ENCODE measurements at places on chromosomes 3 and 15.

DNA sequence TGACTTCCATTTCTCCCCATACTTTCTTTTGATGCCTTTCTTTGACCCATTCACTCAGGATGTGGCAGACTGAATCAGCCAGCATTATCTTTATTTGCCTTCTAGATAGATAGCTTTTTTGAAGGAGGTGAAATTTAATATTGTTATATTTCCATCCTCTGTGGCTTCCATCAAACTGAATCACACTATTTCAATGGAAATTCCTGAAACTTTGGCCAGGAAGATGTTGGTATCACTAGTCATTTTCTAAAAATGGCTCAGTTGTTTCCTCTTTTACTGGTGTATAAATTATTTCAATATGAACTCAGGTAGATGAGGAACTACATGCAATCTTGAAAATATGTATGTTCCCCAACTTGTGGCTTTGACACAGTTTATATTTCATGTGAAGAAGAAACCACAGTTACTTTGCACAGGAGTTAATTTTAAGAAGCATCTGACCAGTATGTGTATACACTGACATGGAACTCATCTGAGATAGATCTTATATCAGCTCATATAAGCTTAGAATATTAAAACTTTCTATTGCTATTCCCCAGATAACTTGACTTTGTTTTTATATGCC lies 248.3 kb downstream of the CGGBP1 start:
- no peak for DNase-seq

GRCh38 chr15:99492275-99492674 lies 73.5 kb upstream of the MEF2A start:
- no peak for DNase-seq

- DNase-seq: no peak
These were observed 44.0 kb upstream of the HERC1 start for GRCh38 chr15:63877713-63878271.

- DNase-seq: no peak
These were observed 29.9 kb upstream of the SFMBT1 start for GRCh38 chr3:53075743-53076140.

DNA sequence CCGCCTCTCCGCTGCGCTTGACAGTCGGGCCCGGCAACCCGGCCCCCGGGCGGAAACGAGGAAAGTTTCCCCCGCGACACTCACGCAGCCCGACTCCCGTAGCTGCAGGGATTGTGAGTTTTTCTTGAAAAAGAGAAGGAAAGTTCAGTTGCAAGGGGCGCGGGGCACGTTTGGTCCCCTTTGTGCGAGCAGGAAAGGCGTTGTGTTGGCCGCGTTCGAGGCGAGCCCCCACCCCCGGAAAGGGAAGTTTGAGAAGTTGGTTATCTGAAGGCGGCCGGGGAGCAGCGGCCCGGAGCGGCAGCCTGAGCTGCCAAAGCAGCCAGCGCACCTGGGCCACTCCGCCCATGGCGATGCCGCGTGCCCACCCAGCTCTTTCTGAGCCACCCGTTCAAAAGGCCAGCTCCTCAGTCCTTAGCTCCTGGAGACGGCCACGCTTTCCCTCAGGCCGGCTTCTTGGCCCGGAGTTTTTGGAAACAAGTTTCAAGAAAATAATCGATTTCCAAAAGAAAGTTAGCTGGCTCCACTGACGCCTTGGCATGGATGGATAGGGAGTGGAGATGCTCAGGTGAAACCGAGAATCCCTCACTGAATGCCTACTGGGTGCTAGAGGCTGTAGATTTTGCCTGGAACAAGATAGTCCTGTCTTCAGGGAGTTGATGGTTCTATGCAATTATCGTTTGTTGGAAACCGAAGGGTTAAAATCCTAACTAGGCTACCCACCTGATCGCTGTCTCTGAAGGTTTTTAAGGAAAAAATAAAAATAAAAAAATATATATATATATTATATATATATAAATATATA lies 832 bp downstream of the TGFBR2 start:
- DNase-seq: peak; percentile 69

DNA sequence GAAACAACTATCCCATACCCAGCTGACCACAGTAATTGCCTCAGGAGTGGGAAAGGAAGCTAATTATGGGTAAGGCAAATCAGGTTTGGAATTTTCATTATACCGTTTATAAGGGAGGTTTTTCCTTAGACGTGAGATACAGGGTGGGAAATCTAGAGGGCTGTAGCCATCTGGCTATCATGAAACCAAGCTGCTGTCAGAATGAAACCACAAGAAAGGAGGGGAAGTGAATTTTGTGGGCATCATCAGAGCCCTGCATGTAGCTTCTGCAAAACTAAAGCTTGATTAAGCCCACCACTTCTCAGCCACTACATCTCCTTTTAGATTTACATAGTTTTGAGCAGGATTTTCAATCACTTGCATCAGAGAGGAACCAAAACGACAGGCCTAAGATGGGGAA lies 893.5 kb downstream of the TUSC7 start:
- DNase-seq: no peak

- no peak for DNase-seq
These were observed 33.4 kb downstream of the CCDC33 start for GRCh38 chr15:74269362-74270035.

- no peak for DNase-seq
These were observed 18.9 kb downstream of the ILDR1 start for GRCh38 chr3:122003112-122003511.

DNA sequence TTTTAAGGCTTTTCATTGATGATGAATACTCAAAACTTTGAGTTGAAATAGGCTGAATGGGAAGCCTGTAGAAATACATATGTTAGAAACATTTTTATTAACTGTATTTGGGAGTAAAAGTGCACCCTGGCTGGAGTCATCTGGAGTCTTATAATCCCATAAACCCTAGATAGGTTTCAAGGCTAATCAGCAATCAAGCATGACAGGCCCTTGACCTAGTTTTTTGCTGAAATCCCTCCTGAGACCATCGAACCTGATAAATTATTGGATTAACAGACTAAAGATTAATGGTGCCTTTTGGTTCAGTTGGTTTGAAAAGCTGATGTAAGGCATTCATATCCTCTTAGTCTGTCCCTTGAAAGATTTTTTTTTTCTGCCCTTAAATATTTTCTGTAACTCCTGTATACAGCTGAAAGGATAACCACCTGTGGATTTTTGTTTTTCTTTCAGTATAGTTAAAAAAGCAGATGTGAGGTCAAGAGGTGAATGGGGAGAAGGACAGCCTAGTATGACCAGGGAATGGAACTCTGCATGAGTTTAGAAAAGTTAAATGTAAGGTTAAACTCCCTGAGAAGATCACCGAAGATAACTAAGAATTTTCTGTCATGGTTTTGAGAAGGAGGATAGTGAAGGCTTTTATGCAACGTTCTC lies 69.4 kb upstream of the STXBP5L start:
- DNase-seq: no peak

- no peak for DNase-seq
These were observed 418.2 kb downstream of the EPHA3 start for GRCh38 chr3:89525609-89526008.

DNA sequence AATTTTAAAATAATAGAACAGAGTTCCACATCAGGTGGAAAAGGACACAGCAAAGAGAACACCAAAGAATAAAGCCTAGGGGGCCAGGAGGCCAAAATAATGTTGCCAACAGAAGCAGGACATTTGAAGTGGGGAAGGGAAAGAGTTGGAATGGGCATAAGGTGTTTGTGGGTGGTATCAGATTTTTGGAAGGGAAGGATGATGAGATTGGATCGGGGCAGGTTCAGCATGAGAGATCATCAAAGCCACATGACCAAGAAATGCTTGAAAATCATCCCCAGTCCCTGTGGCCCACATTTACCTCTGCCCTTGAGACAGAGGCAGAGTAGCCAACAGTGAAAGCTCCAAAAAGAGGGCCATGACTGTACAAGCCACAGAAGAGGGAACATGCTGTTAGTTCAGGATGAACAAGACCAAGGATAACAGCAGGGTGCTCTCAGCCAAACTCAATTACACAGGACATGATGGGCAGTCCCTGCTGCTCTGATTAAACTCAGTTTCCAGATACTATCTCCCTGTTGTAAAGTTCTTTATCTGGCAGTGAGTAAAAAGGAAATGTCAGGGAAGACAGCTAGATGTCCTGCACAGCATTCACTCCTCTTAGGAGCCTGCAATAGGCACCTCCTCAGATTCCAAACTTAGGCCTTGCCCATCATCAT lies 32.5 kb downstream of the RAB27A start:
- no peak for DNase-seq

GRCh38 chr3:130906374-130906995 lies 12.6 kb downstream of the ATP2C1 start:
- DNase-seq: no peak

GRCh38 chr15:50590288-50590687 lies 43.8 kb upstream of the USP50 start:
- no peak for DNase-seq

GRCh38 chr3:64460141-64460730 lies 227.6 kb downstream of the ADAMTS9 start:
- DNase-seq: no peak

- DNase-seq: peak; percentile 26
These were observed 156.2 kb downstream of the NLGN1 start for GRCh38 chr3:173553635-173554280.

GRCh38 chr15:31464216-31465082 lies 137.8 kb downstream of the KLF13 start:
- DNase-seq: no peak

DNA sequence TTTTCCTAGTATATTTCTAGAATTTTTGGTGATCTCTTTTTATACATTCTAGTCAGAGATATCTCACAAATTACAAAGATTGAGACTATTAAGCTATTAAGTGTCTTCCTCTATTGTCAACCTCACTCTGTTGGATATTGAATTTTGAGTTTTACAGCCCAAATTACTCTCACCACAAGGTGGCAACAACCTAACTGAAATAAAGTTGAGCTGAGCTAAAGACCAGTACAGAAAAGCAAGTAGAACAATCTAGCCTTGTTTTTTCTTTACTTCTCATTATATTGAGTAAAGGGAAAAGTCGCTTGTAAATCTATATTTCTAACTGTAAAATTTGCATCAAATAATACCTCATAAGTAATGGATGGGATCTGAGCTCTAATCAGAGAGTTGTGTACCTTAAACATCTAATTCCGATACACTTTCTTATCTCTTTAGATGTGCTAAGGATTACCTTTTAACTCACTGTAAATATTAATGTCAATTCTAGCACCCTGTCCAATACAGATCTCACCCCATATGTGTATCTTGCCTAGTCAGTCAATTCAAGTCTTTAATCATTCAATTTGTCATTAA lies 13.6 kb upstream of the COMMD2 start:
- DNase-seq: no peak

DNA sequence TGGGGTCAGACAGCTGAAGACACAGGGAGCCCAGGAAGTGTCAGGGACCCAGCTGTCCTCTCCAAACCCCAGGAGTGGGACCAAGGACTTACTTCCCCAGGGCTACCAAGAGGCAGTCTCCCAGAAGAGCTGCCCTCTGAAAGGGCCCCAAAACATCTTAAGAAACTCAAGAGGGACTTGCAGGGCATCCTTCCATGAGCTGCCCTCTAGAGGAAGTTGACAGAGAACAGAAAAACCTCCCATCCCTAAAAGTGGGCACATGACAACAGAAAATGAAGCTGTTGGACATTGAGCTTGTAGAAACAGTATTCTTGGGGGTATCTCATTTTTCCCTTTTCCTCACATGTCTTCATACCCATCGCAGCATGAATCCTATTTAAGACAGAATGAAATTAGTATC lies 58.9 kb downstream of the MECOM start:
- no peak for DNase-seq

GRCh38 chr3:59150039-59150438 lies 100.2 kb upstream of the CFAP20DC start:
- DNase-seq: no peak

DNA sequence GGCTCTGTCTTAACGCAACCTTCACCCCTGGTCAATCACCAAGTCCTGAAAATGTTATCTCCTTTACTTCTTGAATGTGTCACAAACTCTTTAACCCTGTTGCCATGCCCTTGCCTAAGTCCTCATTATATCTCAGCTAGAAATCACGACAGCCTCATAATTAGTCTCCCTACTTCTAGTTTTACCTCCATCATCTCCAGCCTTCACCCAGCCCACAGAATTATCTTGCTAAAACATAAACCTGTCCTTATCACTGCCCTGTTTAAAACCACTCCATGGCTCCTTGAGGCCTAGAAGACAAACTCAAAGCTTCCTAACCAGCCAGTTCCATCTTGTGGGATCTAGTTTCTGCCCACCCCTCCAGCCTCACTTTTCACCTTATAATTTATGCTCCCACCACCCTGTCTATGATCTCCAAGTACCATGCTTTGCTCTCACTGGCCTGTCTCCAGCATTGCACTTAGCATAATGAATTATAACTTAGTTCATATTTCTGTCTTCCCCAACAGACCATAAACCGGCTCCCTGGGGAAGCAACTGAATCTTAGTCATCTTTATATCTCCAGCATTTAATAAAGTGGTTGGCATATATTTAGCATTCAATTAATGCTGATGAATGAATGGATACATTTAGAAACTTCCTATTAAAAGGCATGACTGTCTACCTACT lies 39.2 kb downstream of the GPR176 start:
- no peak for DNase-seq

DNA sequence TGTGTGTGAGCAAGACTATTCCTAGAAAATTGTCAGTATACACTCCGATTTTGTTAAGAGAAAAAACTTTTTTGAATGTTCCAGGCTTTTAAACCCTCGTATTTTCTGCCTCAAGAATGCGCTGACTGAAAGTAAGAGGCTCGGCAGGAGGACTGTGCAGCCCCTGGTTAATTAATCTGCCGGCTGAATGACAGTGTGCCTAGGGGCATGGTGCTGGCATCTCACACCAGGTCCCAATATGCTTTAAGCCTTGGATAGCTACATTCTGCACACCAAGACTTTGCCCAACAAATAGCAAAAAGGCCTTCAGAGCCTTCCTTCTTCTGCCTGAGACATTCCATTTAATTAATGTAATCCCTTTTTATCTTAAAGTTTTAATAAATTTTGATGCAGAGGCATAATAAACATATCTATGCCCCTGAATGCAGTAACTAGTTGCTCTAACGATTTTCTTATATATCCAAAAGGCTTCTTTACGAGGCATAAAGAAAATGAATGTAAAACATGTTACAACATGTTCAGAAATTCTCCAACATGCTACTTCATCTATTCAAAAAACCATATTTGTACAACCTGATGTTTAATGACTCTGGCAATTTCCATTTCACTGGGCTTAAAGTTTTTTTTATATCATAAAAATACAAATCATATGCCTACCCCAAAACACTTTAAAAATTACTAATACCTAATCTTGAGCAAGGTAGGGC lies 37.9 kb downstream of the DPH6 start:
- DNase-seq: no peak

DNA sequence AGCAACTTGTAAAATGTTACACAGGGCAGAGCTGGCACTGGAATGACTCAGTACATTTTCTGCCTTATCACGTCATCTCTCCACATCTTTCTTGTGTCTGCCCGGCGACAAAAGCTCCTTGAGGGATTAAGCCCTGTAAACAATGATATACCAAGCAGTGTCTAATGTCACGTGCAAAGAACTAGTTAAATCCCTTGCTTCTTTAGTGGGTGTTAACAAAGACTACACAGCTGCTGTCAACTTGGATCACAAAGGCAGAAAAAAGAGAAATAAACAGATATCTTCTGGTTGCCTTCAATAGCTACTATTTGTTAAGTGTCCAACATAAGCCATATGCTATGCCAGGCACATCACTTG lies 48.1 kb upstream of the FRMD4B start:
- no peak for DNase-seq

- DNase-seq: no peak
These were observed 115.8 kb upstream of the ARHGEF3 start for GRCh38 chr3:56917361-56918110.

Data from left kidney (tissue), 8 donors.